ENCODE measurements at places on chromosomes 7 and 10.

DNA sequence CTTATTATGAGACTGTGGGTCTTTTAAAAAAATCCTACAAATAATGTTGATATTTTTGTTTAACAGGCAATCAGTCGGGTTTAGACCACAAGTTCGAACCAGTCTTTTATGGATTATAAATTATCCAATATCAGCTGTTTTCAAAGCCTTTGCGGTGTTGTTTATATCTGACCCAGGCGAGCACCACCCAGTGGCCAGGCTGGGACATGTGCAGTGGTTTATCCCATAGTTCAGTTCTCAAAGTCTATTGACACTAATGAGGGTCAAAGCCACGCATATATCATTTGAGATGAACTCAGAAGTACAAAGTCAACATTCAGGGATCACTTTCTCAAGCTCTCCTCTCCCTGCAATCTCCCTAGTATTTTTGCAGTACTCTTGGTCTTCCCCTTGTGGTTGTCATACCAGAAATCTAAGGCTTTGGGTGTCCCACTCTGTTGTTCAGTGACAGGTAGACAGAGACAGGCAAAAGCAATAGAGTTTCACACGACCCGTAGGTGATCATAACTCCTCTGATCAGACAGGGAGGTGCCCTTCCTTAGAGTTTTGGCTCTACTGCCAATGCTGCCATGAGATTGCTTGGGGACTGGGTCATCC lies 117.4 kb upstream of the POM121L12 start:
- no peak for DNase-seq

- no peak for DNase-seq
Measured at GRCh38 chr10:126156012-126156411, 232.3 kb downstream of the ADAM12 start.

DNA sequence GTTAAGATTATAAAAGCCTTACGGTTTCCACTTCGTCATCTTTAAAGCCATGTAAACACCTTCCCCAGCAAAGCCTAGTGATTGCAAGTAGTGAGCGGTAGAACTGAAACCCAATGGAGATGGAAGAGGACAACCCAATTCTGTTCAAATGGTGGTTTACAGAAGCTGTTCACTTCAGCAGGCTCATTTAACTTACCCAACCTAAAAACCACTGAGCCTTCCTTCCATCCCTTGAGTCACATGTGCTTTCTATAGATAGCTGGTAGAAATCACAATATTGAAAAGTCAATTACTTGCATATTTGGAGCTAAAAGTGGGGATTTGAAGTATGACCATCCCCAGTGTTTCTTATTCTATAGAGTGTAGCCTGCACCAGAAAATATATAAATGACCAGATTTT lies 667.7 kb downstream of the SUGCT start:
- no peak for DNase-seq

DNA sequence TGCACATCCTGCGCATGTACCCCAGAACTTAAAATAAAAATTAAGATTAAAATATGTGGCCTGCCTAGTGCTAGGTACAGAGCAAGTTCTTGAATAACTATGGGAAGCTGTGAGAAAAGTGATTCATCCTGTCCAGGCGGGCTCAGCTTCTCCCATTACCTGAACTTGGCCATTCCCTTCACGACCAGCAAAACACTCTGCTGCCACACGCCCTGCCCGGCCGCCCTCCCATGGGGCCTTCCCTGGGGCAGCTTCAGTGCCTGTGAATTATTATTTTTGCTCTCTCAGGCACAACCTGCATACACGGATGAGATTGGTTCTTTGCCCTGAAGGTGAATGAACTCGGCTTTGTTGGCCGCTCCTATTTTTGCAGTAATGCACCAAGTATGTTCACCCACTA lies 209.2 kb upstream of the SHH start:
- DNase-seq: no peak

- no peak for DNase-seq
Measured at GRCh38 chr7:29987811-29988317, 1.7 kb downstream of the SCRN1 start.

DNA sequence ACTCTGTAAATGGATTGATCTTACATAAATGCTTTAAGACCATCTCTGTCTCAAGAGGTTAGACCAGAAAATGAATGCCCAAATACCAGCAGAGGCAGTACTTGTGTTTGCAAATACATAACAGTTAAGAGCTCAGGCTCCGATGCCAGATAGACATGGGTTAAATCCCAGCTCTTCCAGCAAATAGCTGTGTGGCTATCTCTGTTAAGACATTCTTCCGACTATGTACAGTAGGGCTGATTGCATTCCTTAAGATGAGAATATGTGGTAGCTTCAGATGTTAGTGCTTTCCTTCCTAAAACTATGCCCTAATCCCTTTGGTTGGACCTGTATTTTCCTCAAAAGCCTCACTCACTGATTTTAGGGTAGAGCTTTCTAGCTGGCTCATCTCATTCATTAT lies 2.2 kb downstream of the IDE start:
- no peak for DNase-seq

- DNase-seq: no peak
Measured at GRCh38 chr10:58094985-58095718, 172.5 kb downstream of the IPMK start.

DNA sequence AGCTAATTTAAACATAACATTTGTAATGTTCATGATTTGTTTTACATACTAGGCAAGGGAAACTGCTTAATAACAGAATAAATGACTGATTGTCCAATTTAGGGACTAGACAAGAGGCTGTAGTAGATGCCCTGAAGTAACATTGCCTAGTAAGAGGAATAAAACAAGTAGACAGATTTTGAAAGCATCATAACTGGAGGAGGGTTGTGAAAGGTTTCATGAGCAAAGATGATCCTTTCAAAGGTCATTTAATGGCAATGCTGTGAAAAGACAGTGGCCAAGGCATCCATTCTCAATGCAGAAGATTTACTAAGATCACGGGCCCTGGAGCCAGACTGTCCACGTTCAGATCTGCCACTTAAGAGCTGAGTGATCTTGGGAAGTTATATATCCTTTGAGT lies 44.8 kb upstream of the HHEX start:
- DNase-seq: no peak

- DNase-seq: no peak
Measured at GRCh38 chr10:121976607-121977006, 1.6 kb upstream of the NSMCE4A start.

GRCh38 chr10:124546055-124546369 lies 84.4 kb downstream of the LHPP start:
- no peak for DNase-seq

DNA sequence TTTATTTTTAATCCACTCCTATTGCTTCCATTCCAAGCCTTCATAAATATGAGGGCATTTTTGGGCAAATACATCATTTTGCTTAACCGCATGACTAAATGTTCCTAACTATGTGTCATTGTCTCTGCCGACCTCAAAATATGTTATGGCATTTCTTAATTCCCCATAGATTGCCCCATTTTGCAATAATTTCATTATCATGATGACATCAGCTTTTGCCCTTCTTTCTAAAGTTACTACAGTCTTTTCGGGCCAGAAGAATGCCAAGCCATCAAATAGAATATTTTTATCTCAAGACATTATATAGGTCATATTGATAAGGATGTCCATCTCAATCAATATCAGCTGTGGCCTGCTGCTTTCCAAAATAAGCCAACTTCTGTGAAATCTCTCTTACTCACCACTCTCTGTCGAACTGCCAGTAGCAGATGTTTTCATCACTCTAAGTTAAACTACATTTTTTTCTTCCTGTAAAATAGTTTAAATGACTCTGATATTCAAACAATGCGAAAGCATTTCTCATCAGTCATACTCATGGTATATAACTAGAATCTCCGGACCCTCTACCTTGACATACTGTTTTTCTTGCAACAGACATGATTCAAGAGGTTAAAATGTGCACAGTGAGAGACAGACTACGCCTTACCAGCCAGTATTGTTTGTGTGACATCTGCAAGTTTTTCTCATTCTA lies 1254.6 kb upstream of the CELF2 start:
- no peak for DNase-seq

DNA sequence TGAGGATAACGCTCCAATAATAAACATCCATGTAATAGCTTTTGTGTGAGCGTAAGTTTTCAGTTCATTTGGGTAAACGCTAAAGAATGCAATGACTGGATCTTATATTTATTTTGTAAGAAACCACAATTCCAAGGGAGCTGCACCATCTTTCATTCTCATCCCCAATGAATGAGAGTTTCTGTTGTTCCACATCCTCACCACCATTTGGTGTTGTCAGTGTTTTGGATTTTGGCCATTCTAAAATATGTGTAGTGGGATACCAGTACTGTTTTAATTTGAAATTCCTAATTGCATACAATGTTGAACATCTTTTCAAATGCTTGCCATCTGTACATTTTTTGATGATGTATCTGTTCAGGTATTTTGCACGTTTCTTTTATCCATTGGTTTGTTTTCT lies 50.9 kb upstream of the SEMA3D start:
- no peak for DNase-seq

DNA sequence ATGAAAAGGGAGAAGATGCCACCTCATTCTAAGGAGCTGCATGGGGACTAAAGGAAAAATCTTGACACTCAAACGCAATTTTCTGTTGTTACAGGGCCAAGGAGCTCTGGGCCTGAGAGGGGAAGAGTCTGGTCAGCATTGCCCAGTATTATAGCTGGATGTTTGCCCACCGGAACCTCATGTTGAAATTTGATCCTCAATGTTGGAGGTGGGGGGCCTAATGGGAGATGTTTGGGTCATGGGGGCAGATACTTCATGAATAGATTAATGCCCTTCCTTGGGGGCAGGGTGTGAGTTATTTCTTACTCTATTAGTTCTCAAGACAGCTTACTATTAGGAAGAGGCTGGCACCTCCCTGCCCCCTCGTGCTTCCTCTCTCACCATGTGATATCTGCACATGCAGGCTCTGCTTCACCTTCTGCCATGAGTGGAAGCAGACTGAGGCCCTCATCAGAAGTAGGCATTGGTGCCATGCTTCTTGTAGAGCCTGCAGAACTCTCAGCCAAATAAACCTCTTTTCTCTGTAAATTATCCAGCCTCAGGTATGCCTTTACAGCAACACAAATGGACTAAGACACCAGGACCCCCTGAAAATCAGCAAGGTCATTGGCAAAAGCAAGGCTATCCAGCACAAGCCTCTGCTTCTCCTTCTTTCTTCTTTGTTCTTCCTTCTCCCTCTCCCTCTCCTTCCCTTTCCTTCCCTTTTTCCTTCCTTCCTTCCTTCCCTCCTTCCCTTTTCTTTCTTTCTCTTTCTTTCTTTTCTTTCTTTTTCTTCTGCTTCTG lies 15.1 kb downstream of the GCK start:
- no peak for DNase-seq

- DNase-seq: no peak
Measured at GRCh38 chr7:66609176-66609575, 19.5 kb upstream of the KCTD7 start.

- no peak for DNase-seq
Measured at GRCh38 chr7:85883-86515, 106.4 kb upstream of the FAM20C start.

- no peak for DNase-seq
Measured at GRCh38 chr10:10292501-10292900, 725.2 kb upstream of the CELF2 start.

- no peak for DNase-seq
Measured at GRCh38 chr7:112362053-112362650, 88.1 kb upstream of the IFRD1 start.

GRCh38 chr7:35286422-35286821 lies 32.5 kb upstream of the TBX20 start:
- no peak for DNase-seq

DNA sequence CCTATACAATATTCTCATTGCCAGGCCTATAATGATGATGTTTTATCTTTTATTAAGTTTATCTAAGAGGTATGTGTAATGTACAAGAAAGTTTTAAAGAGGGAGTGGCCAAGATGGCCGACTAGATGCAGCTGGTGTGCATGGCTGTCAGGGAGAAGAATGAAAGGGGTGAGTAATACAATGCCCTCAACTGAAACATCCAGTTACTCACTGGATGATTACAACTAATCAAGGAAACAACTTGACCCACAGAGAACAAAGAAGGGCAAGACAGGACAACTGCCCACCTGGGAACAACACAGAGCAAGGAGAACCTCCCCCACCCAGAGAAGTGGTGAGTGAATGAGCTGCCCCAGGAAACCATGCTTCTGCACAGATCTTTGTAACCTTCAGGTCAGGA lies 880.0 kb upstream of the LRRTM3 start:
- DNase-seq: no peak

- DNase-seq: no peak
Measured at GRCh38 chr10:103125323-103126267, 67.5 kb downstream of the NT5C2 start.

- DNase-seq: no peak
Measured at GRCh38 chr7:127751490-127752448, 99.8 kb downstream of the SND1 start.

DNA sequence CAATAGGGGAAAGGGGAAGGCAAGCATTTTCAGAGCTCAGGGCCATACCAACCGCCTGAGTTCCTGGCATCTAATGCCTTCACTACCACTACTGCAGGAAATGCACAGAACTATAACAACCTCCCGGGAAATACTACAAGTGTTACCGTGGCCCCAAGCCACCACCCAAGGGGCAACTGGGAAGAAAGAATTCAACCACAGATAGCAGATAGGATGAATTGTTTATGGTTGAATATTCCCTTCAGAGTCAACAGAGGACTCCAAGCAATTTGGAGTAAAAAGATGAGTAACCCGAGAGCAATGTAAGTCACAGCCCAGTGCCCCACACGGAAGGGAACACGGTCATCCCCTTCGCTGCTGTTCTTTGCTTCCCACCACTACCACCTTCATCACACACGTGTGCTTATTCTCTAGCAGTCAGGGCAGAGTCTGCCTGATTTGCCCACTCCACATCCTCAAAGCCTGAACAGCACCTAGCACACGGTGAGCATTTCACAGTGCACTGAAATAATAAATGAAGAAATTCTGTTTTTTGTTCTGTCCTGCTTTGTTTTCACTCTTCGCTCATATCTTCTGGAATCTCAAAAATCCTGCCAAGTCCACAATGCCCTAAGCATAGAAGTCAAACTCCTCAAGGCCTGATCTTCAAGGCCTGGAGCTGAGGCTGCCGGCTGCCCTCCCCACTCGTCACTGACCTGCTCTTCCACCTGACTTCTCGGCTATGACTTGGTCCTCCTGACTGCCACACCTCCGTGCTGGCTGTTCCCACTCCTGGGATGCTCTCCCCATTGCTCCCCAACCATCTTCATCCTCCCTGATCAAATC lies 221.1 kb downstream of the KCNMA1 start:
- DNase-seq: no peak

DNA sequence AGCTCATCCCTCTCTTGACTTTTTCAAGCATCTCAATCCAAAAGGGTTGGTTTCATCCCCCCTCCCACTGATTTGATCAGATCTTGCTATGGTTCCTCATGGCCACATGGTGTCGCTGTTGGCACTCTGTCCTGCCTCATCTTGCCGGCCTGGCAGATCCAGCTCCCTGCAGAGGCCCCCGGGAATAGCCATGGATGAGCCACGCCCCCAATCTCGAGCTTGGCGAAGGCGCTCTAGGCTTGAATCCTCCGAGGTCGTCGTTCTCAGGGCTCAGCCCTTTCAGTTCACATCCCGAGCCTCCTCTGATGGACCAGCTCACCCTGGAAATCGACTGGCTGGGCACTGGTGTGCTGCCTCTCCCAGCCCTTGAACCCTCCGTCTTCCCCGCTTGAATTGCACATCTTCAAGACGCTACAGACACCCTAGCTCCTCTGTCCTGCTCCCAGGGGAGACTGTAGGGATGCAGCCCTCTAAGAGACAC lies 628.7 kb downstream of the TYW1 start:
- no peak for DNase-seq

Data from activated CD8-positive, alpha-beta memory T cell treated with anti-CD3 and anti-CD28 coated beads for 1 hour (primary cell).